ENCODE measurements at places on chromosomes 4 and X. TPM values are rescaled to one million over a fixed set of nuclear protein-coding genes. Genes with fewer than 3 reads are reported as not detected.

The FAM193A gene
- polyA plus RNA-seq, result 29.4 TPM

GRCh38 chr4:151409470-151410313 is 716 bp downstream of the FHIP1A start:
- no peak for DNase-seq

GRCh38 chr4:40186665-40187014 is 10.2 kb upstream of the RHOH start:
- no peak for DNase-seq

- DNase-seq, result no peak
These were observed 1.0 kb upstream of the ANKRD17 start for GRCh38 chr4:73259571-73260090.

All from left renal pelvis (tissue), 4 donors.